ENCODE measurements at places on chromosomes 2 and 18. TPM values are rescaled to one million over a fixed set of nuclear protein-coding genes. Genes with fewer than 3 reads are reported as not detected.

RTN4 gene
- 183 TPM for total RNA-seq

DNA sequence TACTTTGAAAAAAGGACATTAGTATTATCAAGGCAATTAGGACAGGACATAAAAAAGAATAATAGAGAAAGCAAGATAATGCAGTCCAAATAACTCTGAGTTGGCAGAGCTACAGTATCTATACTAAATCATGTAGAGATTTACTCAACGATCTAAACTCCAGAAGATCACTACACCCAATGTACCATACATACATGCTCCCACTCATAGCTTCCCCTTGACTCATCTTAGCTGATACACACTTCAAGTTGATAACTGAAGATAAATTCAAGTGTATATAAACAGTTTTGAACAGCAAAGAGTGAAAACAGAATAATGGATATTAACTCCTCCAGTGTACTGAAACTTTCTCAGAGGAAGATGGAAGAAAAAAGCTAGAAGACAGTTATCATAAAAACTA, 78.5 kb downstream of the SESTD1 start:
- H3K27ac ChIP-seq: no peak overlapping the region
- no peaks in the 10 kb centered on the region for H3K27me3 ChIP-seq
- no peaks in the 10 kb centered on the region for H3K4me1 ChIP-seq

- no peak overlapping the region for H3K27ac ChIP-seq
- no peaks in the 10 kb centered on the region for H3K27me3 ChIP-seq
- H3K4me1 ChIP-seq: no peaks in the 10 kb centered on the region
- H3K4me3 ChIP-seq: no peak overlapping the region
- no peaks in the 10 kb centered on the region for H3K36me3 ChIP-seq
Observed at GRCh38 chr18:45073556-45073955, 392.9 kb downstream of the SETBP1 start.

DNA sequence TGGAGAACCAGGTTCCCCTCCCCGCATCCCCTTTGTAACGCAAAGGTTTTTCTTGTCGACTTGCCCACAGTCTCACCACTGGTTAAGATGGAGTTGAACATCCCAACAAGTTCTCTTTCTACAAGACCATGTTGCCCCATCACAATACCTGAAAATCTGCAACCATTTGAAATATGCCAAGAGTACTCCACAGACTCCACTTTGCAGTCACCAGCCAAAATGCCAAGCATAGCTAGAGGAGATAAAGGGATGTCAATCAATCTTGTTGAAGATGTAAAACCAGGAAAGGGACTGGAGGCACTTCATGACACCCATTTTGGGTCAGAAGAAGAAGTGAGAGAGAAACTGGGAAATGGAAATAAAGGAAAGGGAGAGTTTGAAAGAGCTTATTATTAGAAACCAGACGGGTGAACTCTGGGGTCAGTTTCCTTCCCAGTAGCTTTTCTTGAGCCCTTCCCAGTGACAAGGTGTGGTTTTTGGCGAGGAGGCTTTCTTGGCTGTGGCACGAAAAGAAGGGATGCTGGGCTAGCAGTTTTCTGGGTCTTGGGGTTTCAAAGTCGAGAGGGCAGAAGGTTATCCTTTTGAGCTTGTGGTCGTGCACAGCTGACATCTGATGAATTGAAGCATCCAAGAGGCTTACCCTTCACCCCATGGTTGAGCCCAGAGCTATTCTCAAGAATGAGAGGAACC, 79.3 kb downstream of the ACAA2 start:
- no peak overlapping the region for H3K4me3 ChIP-seq
- H3K27ac ChIP-seq: no peak overlapping the region
- no peaks in the 10 kb centered on the region for H3K27me3 ChIP-seq
- H3K4me1 ChIP-seq: no peaks in the 10 kb centered on the region

CHRNG gene
- total RNA-seq: 57.5 TPM

DNA sequence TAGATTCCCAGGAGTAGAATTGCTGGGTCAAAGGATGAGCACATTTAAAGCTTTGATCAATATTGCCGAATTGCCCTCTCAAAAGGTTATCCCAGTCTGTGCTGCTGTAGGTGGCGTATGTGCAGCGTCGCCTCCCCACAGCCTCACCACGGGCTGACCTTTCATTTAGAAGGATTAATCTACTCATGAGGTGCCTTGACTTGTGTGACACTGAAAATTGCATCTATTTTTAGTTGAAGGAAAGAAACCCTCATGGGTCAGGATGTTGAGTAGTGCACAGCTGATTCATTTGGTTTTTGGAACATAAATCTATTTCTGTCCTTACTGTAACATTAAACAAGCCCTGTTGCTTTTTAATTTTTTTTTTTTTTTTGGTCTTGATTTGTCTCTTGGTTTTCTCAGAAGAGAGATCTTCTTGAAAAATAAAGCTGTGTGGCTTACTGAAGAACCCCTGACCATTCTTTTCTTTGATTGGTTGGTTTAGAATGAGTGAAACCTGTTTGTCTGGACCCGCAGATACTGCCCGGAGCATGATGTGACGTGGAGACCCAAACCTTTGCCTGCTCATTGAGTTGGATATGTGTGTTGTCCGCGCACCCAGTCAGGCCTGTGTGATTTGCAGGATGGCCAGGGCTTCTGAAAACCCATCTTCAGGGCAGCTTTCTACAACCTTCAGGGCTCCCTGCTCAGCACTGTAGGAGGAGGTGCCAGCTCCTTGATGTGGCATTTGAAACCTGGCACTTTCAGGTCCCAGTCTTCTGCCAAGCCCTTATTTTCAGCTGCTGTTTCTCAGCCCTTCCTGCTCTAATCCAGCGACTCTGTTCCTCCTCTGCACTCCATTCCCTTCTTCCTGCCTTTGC, 61.0 kb downstream of the LPIN1 start:
- H3K27ac ChIP-seq: peak overlapping the region; percentile 70
- peaks cover 68% of the 10 kb centered on the region for H3K36me3 ChIP-seq
- peak; percentile 38 for DNase-seq
- H3K4me3 ChIP-seq: no peak overlapping the region
- peaks cover 33% of the 10 kb centered on the region for H3K4me1 ChIP-seq

FEV gene
- not detected for total RNA-seq

- H3K27ac ChIP-seq: no peak overlapping the region
- H3K36me3 ChIP-seq: peaks cover 68% of the 10 kb centered on the region
- DNase-seq: no peak
- no peaks in the 10 kb centered on the region for H3K27me3 ChIP-seq
- no peaks in the 10 kb centered on the region for H3K4me1 ChIP-seq
- no peak overlapping the region for H3K4me3 ChIP-seq
Observed at GRCh38 chr2:24269265-24269664, 91.1 kb downstream of the ITSN2 start.

LRP1B gene
- total RNA-seq: 4.7 TPM

GRCh38 chr2:134238371-134238770, 15.5 kb upstream of the MGAT5 start:
- H3K4me1 ChIP-seq: no peaks in the 10 kb centered on the region
- no peaks in the 10 kb centered on the region for H3K27me3 ChIP-seq
- no peaks in the 10 kb centered on the region for H3K36me3 ChIP-seq
- no peak overlapping the region for H3K4me3 ChIP-seq
- no peak for DNase-seq

CD8A gene
- total RNA-seq: 0.32 TPM

- no peaks in the 10 kb centered on the region for H3K36me3 ChIP-seq
- no peaks in the 10 kb centered on the region for H3K4me1 ChIP-seq
- no peak overlapping the region for H3K27ac ChIP-seq
- H3K27me3 ChIP-seq: no peaks in the 10 kb centered on the region
- no peak overlapping the region for H3K4me3 ChIP-seq
Observed at GRCh38 chr2:138626148-138626547, 124.6 kb downstream of the SPOPL start.

SERPINB7 gene
- total RNA-seq: not detected

MOCOS gene
- total RNA-seq: 2.8 TPM

Measured in gastrocnemius medialis (tissue), 4 donors.